ENCODE measurements at places on chromosomes 16 and 17.

DNA sequence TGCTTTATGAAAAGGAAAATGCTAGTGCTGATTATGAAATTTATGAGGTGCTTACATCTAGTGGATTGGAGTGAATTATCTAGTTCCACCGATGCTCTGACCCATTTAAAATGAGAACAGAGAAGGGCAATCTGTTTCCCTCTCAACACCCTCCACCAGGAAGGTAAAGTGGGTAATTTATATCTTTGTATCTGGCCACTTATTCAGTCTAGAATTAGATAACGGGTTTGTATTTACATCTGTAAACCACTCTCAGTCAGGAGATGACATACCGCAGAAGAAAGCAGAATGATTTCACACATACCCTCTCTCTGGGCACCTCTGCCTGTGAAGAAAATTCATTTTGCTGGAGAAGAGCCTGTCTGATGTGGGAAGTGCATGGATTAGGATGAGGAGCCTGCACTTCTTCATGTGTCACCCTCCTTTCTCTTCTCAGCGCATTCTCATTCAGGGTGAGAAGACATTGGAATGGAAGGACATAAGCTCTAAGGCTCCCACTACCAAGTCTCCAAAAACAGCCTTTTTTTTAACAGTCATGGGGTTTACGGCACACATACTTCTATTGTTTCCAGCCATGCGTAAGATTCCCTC lies 646.7 kb upstream of the SALL1 start:
- DNase-seq, result no peak

GRCh38 chr17:16950488-16950887 lies 21.4 kb downstream of the TNFRSF13B start:
- no peak for DNase-seq

- DNase-seq, result no peak
Observed at GRCh38 chr17:81966343-81967243, 5.6 kb upstream of the NOTUM start.

DNA sequence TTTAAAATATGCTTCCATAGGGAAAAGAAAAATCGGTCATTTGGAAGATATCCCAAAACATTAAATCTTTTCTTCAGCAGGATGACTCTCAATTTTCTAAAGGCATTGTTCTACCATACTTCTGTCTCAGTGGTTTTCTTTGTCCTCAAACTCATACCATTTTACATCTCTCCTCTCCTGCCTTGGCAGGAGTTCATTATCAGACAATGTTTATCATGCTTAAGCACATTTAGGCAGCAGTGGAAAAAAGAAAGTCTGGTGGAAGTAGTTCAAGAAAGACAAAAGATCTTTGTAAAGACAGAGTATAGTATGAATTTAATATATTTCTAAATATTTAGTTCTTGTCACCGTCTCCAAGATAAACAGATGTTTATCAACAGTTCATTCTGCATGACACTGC lies 68.2 kb downstream of the CDK12 start:
- DNase-seq, result no peak

DNA sequence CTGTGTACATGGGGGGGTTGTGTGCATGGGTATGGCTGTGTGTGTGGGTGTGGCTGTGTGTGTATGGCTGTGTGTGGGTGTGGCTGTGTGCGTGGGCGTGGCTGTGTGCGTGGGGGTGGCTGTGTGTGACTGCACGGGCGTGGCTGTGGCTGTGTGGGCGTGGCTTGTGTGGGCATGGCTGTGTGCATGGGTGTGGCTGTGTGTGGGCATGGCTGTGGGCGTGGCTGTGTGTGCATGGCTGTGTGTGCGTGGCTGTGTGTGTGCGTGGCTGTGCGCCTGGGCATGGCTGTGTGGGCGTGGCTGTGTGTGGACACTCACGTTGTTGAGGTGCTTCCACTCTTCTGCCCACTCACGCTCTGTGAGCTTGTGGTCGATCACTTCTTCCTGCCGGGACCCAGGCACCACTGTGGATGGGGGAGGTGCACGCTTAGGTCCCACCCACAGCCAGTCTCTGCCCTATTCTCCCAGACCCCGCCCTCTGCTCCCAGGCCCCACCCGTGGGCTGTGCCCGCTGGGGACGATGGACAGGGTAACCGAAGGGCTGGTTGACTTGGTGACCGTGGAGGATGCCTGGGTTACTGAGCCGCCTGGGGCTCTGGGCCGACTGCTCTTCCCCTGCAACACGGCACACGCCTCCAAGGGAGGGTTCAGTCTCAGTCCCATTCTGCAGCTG lies 16.0 kb upstream of the PABPN1L start:
- DNase-seq, result no peak

DNA sequence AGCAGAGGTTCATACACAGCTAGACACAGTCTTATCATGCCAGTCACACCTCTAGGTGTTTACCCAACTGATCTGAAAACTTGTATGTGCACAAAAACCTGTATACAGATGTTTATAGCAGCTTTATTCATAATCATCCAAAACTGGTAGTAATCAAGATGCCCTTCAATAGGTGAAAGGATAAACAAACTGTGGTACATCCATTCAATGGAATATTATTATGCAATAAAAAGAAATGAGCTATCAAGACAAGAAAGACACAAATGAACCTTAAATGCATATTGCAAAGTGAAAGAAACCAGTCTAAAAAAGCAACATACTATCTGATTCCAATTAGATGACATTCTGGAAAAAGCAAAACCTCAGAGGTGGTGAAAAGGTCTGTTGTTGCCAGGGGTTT lies 47.6 kb upstream of the CNEP1R1 start:
- DNase-seq, result no peak

DNA sequence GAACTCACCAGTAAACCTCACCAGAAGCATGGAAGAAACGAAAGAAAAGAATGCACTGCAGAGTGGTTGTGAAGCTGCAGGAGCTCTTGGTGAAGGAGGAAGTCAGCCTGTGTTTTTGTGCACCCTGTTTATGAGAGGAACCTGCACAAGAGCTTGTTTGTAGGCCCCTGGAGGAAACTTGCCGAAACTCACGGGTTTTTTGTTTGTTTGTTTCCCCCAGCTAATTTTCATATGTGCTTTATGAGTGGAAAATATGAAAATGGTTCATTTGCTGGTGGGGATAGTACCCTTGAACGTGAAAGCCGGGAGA lies 222.7 kb downstream of the C16orf95 start:
- DNase-seq, result no peak

DNA sequence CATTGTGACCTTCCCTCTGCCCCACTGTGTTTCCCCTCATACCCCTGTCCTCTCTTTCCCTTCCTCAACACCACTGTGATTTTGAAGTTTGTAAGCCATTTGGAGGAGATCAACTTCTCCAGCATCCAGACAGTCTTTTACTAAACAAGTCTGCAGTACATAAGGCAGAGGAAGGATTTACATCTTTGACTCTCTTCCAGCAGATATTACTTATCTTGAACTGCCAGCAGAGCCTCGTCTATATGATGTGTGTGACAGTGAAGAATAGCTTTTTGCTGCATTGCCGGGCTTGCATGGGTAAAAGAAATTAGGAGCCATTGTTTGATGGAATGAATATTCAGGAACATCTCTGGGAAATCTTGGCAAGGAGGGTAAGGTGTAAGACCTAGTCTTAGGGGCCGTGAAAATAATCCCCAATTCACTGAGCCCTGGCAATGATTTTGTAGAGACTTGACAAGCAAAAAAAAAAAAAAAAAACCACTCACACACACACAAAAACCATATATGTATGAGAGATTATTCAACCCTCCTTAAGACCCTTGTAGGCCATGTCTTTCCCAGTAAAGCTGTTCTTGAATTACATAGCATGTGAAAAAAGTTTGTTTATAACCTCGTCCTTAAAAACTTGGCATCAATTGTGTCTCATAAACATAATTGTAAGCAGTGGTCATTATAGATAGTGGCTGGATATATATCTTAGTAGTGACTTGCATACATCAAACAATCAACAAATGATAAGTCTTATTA lies 903.9 kb downstream of the CDH11 start:
- DNase-seq, result no peak

DNA sequence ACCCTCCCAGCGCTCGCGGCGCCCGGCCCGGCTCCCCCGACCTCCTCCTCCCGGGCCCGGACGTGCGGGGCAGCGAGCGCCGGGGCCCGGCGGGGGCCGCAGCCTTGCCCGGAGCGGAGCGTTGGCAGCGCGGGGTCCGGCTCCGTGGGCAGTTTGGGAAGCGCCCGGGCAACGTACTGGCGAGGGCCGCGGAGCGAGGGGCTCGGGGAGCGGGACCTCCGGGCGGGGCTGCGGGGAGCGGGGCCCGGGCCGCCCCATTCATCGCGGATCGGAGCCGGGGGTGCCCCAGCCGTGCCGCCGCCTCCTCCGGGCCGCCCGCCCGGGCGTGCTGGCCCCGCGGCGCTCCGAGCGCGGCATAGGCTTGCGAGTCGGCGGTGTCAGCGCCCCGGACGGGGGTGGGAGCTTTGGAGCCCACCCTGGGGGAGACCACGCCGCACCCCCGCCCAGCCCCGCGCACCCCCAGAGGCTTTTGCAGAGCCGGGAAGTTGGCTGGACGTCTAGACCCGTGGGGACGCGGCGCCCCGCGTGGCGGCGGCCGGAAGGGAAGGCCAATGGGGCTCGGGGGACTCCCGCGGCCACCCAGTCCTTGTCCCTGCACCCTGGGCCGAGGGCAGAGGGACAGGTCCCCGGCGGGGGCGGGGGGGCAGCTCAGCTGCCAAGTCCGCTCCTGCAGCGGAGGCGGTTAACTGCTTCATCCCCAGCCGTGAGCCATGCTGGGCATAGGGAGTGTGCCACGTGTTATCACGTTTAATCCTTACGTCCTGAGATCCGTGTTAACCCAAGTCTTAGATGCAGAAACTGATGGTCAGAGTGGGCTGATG lies 852 bp downstream of the ZNF469 start:
- DNase-seq, result no peak

- no peak for DNase-seq
Observed at GRCh38 chr17:69457603-69458002, 43.1 kb downstream of the MAP2K6 start.

DNA sequence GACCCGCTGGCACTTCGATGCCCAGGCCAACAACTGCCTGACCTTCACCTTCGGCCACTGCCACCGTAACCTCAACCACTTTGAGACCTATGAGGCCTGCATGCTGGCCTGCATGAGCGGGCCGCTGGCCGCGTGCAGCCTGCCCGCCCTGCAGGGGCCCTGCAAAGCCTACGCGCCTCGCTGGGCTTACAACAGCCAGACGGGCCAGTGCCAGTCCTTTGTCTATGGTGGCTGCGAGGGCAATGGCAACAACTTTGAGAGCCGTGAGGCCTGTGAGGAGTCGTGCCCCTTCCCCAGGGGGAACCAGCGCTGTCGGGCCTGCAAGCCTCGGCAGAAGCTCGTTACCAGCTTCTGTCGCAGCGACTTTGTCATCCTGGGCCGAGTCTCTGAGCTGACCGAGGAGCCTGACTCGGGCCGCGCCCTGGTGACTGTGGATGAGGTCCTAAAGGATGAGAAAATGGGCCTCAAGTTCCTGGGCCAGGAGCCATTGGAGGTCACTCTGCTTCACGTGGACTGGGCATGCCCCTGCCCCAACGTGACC lies 5.0 kb downstream of the WFIKKN2 start:
- no peak for DNase-seq

GRCh38 chr17:77676237-77676661 lies 282.3 kb upstream of the TNRC6C start:
- no peak for DNase-seq

GRCh38 chr16:88651276-88651988 lies 579 bp upstream of the CYBA start:
- DNase-seq, result no peak

DNA sequence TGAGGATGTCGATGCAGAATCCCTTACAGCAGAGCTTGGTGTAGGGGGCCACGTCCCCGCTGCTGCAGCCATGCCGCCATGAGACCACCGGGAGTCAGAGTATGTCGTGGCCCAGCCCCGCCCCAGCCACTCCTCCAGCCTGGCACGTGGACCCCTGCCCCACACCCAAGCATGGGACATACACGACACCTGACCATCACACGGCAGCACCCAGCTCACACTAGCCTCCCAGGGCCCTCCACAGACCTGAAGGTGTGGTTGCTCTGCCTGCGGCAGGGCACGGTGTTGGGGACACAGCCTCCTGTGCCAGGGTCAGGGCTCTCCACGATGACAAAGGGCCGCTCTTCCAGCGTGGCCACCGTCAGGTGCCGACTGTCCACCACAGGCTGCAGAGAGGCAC lies 9.4 kb downstream of the GRIN2C start:
- no peak for DNase-seq

DNA sequence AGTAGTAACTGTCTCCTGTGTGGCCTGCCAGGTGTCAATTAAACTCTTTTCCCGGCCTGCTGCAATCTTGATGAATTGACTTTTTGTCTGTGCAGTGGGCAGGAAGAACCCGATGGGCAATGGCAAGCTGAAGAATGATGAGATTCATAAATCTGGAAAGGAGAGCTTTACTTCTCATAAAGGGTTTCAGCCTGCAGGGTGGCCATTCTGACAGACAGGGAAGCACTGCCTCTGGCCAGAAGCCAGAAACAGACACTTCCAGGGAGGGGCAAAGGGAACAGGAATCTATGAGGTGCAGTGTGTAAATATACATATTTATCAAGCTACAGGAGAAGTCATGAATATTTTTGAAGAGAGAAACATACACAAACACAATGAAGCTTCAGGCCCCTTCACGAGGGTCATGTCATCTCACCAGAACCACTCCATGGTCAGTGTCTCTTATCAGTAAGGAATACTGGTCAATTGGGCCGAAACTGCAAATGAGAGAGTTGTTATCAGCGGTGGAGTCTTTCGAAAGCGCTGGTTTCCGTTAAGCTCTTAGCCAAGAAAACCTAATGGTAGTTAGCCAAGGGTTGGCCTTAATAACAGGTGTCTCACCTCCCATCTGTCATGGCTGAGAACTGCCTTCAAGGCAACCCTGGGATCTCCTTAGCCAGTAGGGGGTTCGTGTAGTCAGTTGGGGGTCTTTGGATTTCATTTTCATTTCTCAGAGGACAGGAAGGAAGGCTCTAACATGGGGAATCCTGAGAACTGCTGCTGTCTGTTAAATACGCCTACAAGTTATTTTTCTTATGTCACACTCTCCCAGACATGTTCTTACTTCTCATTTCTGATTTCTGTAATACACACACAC lies 1.2 kb upstream of the NARF start:
- no peak for DNase-seq

DNA sequence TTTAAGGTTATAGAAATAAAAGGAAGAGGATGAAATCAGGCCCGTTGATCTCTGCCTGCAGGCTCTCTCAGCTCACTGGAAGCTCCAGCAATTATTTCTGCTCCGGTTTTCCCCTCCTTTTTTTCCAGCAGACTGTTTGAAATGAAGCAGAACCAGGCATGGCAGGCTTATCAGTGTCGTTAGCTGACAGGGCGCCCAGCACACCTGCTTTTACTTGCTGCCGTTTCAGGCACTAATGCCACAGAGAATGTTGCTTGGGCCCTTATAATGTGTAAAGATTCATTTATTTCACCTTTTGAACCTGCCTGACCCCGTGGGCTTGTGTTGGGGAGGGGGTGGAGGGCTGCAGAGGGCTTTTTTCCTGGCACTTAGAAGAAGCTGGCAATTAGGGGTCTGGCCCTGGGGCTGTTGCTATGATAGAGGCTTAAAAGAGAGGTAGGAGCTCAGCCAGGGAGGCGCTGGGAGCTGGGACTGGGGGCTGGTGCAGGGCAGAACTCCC lies 108.1 kb downstream of the IRX3 start:
- DNase-seq, result peak; percentile 40

GRCh38 chr17:752620-753219 lies 656 bp upstream of the GEMIN4 start:
- DNase-seq, result peak; percentile 29

- DNase-seq, result no peak
Observed at GRCh38 chr16:85462714-85463611, 150.2 kb upstream of the GSE1 start.

- no peak for DNase-seq
Observed at GRCh38 chr17:44220213-44221083, 973 bp upstream of the UBTF start.

All from NCI-H1694 (cell line).